Hepatic stellate cell (primary cell): ENCODE measurements at places on chromosomes 7 and 10.

DNA sequence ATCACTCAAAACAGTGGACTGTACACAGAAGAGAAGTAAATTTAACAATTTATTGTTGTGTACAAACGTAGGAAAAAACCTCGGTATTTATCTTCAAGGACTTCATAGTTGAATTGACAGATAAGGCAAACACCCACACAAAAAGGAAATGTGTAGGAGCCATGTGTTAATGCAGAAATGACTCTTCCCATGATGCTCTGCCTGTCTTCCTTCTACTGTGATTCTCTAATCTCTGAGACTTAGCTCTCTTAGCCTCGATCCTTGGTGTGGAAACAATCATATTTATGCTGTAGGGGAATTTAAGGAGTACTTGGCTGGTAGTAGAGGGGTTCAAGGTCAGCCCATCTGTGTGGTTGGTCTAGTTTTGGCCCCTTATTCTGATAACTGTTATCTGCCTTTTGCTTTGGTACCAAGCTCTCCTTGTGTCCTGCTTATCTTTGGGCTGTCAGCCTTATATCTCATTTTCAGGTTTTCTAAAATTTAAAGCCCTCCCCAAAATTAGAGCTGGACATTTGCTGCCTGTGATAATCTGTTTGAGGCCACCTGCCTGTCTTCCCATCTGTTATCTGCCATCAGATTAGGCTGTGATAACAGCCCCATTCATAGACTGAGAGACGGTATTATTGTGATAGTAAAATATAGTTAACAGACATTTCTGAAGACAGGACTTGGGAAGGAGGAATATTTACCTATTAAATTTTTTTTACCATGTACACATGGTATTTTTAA lies 81.7 kb downstream of the GPR85 start:
- DNase-seq: no peak

DNA sequence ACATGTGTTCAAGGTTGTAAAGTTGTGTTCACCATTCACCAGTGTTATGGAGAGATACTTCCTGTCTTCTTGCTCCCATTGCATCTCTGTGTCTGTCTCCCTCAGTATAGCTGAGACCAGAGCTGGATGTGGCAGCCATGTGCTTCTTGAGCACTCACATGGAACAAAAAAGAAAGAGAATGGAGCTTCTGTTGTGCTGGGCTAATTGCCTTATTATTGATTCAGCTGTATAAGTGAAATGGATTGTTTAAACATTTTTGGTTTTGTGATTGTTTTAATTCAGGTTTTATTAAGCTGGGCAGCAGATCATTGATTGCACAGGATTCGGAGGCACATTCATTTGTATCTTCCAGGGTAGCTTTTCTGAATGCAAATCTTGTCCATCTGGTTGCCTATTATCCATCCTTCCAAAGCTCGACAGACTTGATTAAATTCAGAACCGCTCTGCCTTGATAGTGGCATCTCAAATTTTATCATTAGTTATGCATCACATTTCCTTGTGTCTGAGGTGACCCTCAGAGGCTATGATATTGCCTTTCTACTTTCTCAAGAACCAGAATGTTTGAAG lies 119.9 kb downstream of the CCNY start:
- DNase-seq: no peak

DNA sequence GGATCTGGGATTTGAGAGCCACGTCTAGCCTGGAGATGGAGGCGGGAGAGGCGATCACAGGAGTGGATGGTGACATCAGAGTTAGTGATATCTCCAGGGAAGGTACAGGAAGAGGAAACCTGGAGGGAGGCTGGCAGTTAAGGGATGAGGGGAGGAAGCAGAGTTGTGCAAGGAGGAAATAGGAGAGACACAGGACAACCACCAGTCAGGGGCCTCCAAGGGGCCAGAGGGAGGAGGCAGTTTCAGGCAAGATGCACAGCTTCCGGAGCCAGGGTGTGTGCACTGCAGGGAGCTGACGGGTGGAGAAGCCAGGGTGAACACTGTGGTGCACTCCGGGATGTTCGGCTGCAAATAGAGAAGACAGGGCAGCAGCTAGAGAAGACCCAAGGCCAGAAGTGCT lies 141.2 kb downstream of the GLI3 start:
- DNase-seq: no peak

- no peak for DNase-seq
These were observed 211.2 kb downstream of the ARL4A start for GRCh38 chr7:12898620-12899019.

DNA sequence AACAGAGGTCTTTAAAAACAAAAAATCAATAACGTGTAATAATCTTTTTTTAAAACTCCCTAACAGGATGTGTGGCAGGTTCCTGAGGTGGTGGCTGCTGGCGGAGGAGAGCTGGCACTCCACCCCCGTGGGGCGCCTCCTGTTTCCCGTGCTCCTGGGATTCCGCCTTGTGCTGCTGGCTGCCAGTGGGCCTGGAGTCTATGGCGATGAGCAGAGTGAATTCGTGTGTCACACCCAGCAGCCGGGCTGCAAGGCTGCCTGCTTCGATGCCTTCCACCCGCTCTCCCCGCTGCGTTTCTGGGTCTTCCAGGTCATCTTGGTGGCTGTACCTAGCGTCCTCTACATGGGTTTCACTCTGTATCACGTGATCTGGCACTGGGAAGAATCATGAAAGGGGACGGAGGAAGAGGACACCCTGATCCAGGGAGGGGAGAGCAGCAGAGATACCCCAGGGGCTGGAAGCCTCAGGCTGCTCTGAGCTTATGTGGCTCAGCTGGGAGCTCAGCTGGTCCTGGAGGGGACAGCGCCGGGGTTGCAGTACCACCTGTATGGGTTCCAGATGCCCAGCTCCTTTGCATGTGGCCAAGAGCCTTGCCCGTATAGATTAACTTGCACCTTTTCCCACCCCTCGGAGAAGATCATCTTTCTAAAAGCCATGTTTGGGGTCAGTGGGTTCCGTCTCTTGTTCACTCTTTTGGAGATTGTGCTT lies 16.7 kb upstream of the AZGP1 start:
- DNase-seq: no peak

GRCh38 chr10:123103944-123104343 lies 31.8 kb upstream of the HMX3 start:
- DNase-seq: no peak

DNA sequence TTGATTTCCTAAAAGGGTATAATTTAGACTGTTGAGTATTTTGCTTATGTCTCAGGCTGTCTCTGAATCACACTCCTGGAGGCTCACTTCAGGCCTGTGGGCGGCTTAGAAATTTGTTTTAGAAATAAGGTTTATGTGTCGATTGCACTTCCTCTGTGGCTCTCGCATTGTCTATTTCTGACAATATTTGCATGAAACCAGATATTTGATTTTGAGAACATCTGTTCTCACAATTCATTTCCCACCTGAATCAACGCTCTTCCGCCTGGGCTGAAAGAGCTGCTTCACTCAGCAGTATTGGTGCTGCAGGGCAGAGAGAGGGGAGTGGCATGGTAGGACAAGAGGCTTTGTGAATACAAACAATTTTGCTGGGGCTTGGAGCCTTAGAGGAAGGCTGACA lies 262.0 kb downstream of the ADRA2A start:
- DNase-seq: no peak

DNA sequence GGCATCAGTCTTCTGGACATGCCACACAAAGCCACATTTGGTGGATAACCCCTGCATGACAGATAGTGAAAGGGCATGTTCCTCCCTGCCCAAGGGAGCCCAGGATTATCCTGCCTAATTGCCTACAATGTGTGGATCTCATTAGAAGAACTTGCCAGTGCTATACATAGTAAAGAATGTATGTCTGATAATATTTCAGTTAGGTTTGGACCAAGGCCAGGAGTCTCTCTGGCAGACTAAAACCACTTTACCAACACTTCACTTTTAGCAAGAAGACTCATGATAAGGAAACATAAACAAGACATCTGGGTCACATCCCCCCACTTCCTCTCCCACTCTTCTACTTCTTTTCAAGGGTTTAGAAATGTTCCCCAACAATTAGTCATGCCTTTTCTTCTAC lies 196.7 kb downstream of the MTERF1 start:
- DNase-seq: no peak

DNA sequence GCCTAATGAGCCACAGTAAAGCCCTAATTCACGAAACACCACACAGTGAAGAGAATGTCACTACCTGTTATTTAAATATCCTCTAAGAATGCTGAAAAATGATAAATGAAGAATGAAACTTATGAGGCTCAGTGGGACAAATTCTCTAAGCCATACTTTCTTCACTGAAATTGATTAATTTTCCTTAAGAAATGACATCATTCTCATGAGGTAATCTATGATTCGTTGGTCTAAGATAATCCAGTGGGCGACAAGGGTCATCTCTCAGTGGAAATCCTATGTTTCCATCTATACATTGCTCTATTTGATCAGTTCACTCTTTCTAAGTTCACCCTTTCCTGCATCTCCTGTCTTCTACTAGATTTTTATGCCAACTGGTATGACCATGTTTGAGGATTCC lies 330.4 kb upstream of the ANKRD30A start:
- no peak for DNase-seq
